Amniotic stem cell (primary cell): ENCODE measurements at places on chromosomes 3 and 15.

DNA sequence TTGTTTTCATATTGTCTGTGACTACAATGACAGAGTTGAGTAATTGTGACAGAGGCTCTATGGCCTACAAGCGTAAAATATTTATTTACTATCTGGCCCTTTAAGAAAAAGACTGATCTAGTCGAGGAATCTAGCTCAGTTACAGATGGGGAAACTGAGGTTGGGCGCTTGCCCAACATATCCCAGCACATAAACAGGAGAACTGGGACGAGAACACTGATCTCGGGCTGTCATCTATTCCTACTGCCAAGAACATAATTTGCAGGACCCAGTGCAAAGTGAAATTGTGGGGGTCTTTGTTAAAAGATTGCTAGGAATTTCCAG is 1.9 kb downstream of the FES start:
- DNase-seq, result no peak

- DNase-seq, result no peak
Observed at GRCh38 chr3:169964176-169964575, 2.4 kb upstream of the SEC62 start.

GRCh38 chr3:11077466-11077865 is 76.8 kb upstream of the HRH1 start:
- DNase-seq, result peak; percentile 7

DNA sequence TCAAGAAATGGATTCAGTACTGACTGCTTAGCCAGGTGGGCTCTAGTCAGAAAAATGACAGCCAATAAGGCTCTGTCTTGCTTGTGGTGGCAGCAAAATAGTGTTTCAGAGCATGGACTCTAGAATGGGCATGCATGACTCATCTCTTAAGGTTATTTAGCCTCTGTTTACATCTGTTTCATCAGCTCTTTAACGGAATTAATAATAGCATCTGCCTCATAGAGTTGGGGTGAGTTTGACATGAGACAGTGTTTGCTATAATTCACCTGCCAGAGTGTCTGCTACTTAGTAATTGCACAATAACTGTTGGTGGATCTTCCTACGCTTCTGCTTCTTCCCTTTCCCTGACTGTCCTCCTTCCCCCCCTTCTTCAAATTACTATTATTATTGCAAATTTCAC is 350.4 kb upstream of the SEMA6D start:
- DNase-seq, result no peak

GRCh38 chr3:12878141-12878574 is 36.8 kb upstream of the RPL32 start:
- DNase-seq, result no peak
